Fibroblast of lung (primary cell): ENCODE measurements at places on chromosomes 4 and X. TPM values are rescaled to one million over a fixed set of nuclear protein-coding genes. Genes with fewer than 3 reads are reported as not detected.

Gene MBNL3
- 2.8 and 4.5 TPM in 2 replicates for total RNA-seq

Gene TMSB15A
- total RNA-seq = 3.6 and 4.1 TPM in 2 replicates

Gene CXCL10
- total RNA-seq = under 0.01 and 0.33 TPM in 2 replicates

Gene PABPC4L
- 0.77 and 1.2 TPM in 2 replicates for total RNA-seq

Gene ELF4
- 5.9 and 9.9 TPM in 2 replicates for total RNA-seq

Gene FAM47A
- total RNA-seq = not detected in 2 replicates

Gene MND1
- 1.0 and 5.8 TPM in 2 replicates for total RNA-seq

Gene PCDH19
- under 0.01 and 0.26 TPM in 2 replicates for total RNA-seq

Gene SMIM10
- 10.0 and 10.2 TPM in 2 replicates for total RNA-seq

Gene GAGE12D
- total RNA-seq = not detected in 2 replicates

Gene ADH1A
- 0.17 TPM in 1 of 2 replicates, not detected in the other for total RNA-seq

Gene KDR
- total RNA-seq = 0.26 TPM in 1 of 2 replicates, not detected in the other

Gene GAGE12J
- not detected in 2 replicates for total RNA-seq

Gene NKRF
- total RNA-seq = 3.9 and 4.1 TPM in 2 replicates

Gene WDR44
- 12.1 and 15.0 TPM in 2 replicates for total RNA-seq

Gene TLR7
- total RNA-seq = not detected in 2 replicates

Gene TCEAL2
- 0.17 and 0.26 TPM in 2 replicates for total RNA-seq

Gene DCLK2
- total RNA-seq = 3.1 and 14.0 TPM in 2 replicates
